ENCODE measurements at places on chromosomes 13 and 19.

GRCh38 chr19:7658219-7658686 lies 10.6 kb upstream of the RETN start:
- no peak for DNase-seq

GRCh38 chr19:33470686-33471085 lies 50.9 kb downstream of the PEPD start:
- DNase-seq: no peak

DNA sequence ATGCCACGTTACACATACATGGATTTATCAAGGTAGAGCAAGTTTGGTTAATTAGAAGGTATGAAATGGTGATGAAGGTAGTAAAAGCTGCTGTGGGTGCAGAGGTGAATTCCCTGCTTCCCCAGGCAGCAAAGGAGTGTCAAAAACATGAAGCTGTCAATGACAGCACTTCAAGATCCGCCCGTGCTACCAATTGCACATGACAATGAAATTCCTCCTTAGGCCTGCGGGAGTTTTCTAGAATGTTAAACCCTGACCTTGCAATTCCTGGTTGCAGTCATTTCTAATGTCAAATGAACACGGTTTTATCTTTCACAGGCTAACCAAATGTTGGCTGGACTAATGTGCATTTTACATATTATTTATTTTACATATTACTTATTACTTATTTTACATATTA lies 67.7 kb upstream of the LSM14A start:
- no peak for DNase-seq

GRCh38 chr13:99255271-99255670 lies 2.9 kb downstream of the GPR18 start:
- no peak for DNase-seq

DNA sequence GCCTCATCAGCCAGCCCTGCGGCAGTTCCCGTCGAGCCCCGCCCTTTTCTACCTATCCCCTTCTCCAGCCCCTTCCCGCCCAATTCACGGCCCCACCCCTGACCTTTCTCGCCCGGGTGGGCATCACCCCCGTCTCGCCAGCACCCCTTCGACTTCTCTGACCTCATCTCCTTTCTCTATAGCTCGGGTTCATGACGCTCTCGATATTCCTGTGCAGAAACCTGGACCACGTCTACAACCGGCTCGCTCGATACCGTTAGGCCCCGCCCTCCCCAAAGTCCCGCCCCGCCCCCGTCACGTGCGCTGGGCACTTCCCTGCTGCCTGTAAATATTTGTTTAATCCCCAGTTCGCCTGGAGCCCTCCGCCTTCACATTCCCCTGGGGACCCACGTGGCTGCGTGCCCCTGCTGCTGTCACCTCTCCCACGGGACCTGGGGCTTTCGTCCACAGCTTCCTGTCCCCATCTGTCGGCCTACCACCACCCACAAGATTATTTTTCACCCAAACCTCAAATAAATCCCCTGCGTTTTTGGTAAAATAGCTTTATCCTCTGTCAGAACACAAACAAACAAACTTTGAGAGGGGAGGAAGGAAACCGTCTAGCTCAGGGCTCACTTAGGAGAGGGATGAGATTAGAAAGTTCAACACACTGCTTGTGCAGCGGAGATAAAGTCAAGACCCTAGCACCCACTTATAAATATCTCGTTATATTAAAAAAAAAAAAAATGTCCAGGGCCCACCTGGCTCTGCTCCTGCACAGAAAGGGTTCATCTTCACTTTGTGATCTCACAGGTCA lies 5.1 kb downstream of the CD37 start:
- no peak for DNase-seq

DNA sequence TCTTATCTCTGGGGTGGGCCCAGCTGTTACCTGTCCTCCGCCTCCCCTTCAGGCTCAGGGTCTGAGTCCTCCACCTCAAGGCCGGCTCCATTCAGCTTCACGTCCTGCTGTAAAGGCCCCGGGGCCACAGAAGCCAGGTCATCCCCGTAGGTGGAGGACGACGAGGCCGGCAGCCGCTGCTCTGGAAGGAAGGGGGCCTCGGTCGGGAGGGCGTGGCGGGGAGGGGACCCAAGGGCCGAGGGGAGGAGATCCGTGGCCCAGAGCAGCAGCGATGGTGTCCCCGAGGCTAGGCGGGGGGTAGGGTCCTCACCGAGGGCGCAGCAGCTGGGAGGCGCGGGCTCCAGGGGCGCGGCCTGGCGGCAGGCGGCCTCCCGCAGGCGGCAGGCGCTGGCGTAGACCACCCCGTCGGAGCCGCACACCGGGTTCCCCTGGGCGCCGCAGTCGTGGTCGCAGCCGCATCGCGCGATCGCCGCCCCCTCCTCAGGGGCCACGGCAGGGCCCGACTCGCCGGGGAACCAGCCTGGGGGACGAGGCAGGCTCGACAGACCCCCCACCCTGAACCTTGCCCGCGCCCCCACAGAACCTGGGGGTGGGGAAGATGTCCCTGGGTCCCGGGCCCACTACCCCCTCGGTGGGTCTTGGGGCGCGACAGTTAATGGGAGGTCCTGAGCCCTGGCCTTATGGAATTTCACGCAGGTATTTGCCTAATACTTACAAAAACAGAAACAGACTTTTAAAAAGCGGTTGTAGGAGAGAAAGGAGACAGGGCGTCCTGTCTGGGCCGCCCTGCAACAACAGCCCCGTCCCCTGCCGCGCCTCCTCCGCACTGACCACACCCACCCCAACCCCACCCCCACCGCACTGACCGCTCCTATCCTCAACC lies 7.6 kb downstream of the F2RL3 start:
- DNase-seq: no peak

- no peak for DNase-seq
Measured at GRCh38 chr13:101576977-101577376, 124.5 kb downstream of the ITGBL1 start.

DNA sequence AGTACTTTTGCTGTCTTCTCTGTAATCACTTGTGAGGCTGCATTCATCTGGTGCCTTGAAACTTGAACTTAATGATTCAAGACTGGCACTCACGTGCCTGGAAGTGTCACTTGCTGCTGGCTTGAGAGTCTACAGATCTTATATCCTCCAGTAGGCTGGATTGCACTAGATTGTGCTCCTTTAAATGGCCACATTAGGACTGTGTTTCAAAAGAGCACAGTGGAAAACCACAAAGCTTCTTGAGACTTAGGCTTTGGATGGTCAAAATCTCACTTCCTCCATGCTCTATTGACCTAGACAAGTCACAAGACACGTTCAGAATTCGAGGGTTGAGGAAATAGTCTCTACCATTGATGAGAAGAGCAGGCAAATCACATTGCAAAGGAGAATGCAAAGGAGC lies 1278.8 kb upstream of the MIR17HG start:
- DNase-seq: no peak

DNA sequence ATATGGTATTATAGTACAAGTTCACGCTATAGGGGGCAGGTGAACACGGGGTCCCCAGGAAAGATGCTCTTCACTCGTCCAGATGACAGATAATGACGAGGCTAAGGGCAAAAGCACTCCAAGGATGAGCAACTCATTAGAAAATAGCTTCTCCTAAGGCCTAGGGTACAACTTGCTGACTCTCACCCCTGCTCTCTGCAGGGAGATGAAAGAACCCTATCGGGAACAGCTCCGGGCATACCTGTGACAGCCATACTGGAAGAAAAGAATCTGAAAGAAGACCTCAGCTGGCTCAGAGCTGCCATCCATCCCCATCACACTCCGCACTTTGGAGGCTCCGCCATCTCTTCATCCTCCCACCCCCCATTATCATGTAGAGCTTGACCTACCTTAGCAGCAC lies 17.5 kb upstream of the HSPH1 start:
- no peak for DNase-seq

DNA sequence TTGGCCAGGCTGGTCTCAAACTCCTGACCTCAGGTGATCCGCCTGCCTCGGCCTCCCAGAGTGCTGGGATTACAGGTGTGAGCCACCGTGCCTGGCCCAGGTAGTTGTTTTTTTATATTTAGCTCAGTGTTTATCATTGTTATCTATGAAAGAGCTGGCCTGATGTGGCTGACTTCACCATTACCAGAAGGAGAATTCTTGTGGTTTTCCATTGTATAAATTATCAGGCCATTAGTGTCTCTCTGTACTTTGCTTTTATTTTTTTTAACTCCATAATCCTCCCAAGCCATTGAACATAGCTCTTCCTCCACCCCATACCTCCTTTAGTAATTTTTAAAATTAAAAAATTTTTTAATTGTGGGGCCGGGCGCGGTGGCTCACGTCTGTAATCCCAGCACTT lies 24.2 kb downstream of the CERS4 start:
- no peak for DNase-seq

GRCh38 chr13:39405107-39405506 lies 197.9 kb downstream of the LHFPL6 start:
- DNase-seq: no peak

- no peak for DNase-seq
Measured at GRCh38 chr13:23634897-23635296, 64.7 kb downstream of the TNFRSF19 start.

DNA sequence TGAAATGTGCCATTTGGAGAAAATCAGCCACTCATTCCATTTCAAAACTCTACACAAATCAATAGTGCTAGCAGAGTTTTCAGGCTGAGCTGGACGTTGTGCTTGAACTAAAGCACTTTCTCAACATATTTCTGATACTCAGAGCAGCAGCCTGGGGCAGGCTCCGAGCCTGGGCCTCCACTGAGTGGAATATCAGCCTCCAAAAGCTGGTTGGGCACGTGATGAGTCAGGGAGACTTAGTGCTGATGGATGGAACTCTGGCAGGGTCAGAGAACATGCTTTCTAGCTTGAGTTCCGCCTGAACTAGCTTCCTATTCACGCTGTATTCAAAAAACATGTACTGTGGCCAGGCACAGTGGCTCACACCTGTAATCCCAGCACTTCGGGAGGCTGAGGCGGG lies 85.8 kb upstream of the PCDH8 start:
- no peak for DNase-seq

- no peak for DNase-seq
Measured at GRCh38 chr13:109281017-109281902, 505.1 kb downstream of the IRS2 start.

DNA sequence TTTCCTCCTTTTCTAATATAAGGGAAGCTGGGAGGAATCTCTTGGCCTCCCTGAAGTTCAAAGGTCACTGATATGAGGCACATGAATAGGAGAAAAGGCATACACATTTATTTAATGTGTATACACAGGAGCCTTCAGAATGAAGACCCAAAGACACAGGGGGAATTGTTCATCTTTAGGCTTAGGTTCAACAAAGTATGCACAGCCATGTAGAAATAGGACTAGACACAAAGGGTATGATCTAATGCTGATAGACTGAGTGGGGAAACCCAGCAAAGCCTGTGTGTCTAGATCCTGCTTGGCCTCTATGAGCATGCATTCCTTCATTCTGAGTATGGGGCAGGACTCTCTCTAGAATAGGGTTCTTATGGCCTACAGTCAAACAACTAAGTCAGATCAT lies 177.1 kb upstream of the RFC3 start:
- DNase-seq: no peak

DNA sequence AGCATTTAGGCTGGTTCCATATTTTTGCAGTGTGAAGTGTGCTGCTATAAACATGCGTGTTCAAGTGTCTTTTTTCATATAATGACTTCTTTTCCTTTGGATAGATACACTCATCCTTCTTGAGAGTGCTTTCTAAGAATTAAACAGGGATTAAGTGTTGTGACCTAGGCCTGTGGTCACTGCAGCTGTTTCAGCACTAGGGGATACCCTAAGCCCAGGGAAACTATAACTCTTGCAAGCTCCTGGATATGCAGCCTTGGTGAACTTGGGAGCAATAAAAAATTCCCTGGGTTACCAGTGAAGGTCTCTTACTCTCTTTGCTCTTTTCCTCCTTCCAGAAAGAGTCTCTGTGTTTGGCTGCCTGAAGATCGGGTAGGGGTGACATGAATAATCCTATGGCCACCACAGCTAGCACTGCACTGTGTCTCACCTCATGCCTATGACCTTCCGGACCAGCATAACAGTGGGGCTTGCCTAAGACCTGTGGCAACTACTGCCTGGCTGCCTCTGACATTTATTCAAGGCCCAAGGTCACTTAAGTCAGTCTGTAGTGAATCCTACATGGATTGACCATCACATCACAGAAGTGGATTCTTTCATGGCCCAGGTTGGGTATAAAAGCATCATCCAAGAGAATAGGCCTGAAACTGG lies 799.7 kb downstream of the DACH1 start:
- DNase-seq: no peak

- no peak for DNase-seq
Measured at GRCh38 chr19:38035515-38036495, 128.8 kb downstream of the SIPA1L3 start.

DNA sequence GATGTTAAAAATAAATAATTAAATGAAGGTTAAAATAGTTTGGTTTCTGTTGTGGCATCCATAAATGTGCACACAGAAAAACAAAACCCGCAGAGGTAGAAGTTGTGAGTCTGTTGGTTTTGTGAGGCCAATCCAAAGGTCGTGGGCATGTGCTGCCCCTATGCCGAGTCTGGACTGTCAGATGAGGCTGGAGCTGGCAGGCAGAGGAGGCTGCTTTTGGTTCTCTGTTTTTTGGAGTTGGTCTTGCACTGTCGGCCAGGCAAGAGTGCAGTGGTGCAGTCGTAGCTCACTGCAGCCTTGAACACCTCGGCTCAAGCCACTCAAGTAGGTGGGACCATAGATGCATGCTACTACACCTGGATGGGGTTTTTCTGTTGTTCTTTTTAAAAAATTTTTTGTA lies 43.7 kb downstream of the TSSK6 start:
- DNase-seq: no peak

DNA sequence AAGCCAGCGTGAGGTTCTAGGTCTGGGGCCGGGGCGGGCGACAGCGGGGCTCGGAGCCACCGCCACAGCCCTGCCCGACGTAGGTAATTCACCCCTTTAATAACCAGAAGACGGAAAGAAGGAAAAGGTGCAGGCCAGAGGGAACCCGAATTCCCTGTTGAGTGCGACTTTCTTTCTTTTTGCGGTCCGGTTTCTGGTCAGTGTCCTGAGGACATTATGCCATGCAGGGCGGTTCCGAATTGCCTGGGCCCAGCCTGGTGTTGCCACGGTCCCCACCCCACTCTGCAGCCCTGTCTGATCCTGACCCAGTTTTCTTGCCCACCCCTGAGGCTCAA lies 18.4 kb upstream of the TFDP1 start:
- DNase-seq: no peak

- no peak for DNase-seq
Measured at GRCh38 chr13:74743992-74744391, 609.8 kb upstream of the KLF12 start.

Data from activated T-cell treated with anti-CD3 and anti-CD28 coated beads for 4 hours (primary cell).